ENCODE measurements at places on chromosomes 5 and 9. TPM values are rescaled to one million over a fixed set of nuclear protein-coding genes. Genes with fewer than 3 reads are reported as not detected.

Gene ACO1
- total RNA-seq: 19.4 TPM

Gene GABRA6
- total RNA-seq: not detected

DNA sequence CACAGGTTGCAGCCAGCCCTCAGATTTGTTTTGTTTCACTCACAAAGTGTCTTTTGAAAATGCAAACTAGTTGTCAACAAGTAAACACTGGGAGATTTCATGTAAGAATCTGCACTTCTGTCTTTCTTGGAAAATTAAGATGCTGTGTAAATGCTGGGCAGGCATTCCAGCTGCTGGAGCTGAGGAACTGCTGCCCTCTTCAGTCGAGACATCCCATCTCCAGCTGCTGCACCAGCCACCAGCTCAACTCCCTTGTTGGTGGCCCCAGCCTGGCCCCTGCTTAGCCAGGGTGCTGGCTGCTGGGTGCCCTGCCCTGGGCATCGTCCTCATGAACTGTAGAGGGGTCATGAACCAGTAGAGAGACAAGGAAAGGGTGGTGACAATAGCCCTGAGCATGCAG is 33.1 kb upstream of the AFAP1L1 start:
- DNase-seq: no peak

DNA sequence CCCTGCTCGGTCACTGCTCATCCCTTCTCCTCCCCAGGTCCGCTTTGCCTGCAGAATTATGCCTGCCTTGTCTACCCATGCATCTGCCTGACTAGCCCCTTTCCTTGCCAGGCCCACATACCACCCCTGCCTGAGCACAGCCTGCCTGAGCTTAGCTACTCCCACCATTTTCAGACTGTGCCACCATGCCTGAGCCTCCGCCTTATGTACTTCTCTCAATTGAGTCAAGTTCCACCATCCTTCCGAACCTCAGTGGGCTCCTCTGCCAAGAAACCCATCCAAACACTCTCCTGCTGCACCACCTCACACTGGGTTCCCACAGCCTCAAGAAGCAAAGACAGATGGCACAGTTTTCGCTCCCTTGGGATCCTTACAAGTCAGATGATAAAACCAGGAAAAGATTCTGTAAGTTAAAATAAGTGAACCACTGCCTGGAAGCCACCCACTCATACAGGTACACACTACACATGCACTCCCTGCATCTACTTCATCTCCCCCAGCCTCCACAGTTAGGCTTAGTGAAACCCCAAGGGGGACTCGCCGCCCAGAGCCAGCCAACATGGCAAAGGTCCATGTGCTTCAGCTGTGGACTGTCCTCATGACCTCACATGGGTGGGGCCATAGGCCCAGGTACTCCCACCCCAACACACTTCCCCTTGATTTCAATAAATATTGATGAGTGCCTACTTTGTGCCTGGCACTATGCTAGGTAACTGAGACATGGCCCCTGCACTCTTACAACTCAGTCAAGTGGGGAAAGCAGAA is 23.1 kb downstream of the P4HA2 start:
- no peak for DNase-seq

DNA sequence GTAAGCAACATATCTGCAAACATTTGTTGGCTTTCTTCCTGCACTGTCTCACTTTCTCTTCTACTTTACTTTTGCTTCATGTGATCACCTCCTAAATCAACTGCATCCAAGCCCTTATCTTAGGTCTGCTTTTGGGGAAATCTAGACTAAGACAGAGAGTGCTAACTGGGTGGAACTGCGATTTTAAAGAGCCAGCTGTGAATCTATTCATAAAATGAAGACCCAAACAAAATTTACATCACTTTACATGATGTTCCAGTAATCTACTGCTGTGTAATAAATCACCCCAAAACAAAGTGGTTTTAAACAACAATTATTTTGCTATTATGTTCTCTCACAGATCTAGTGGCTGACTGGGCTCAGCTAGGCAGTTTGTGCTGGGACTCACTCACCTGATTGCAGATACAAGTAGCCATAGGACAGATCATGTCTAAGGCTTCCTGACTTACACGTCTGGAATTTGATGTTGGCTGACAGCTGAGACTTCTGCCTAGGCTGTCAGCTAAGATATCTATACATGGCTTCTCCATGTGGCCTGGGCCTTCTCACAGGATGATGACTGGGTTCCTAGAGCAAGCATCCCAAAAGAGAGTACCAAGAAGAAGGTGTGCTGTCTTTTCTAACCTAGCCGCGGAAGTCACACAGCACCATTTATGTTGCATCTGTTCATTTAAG is 145.1 kb upstream of the TBCA start:
- no peak for DNase-seq

GRCh38 chr9:7935681-7936080 is 136.1 kb upstream of the DMAC1 start:
- DNase-seq: peak; percentile 32

- DNase-seq: no peak
Measured at GRCh38 chr9:1535051-1535450, 480.1 kb upstream of the SMARCA2 start.

Data from astrocyte (in vitro differentiated cells and primary cell).